Esophagus squamous epithelium (tissue), 5 donors: ENCODE measurements at places on chromosomes 6 and 20. TPM values are rescaled to one million over a fixed set of nuclear protein-coding genes. Genes with fewer than 3 reads are reported as not detected.

The NINL gene
- 3.5 TPM for total RNA-seq

GRCh38 chr6:107083921-107084320 is 31.4 kb downstream of the BEND3 start:
- no peak for DNase-seq
- no peak overlapping the region for H3K4me3 ChIP-seq
- no peaks in the 10 kb centered on the region for H3K27me3 ChIP-seq
- no peaks in the 10 kb centered on the region for H3K4me1 ChIP-seq
- peaks cover 12% of the 10 kb centered on the region for H3K36me3 ChIP-seq

DNA sequence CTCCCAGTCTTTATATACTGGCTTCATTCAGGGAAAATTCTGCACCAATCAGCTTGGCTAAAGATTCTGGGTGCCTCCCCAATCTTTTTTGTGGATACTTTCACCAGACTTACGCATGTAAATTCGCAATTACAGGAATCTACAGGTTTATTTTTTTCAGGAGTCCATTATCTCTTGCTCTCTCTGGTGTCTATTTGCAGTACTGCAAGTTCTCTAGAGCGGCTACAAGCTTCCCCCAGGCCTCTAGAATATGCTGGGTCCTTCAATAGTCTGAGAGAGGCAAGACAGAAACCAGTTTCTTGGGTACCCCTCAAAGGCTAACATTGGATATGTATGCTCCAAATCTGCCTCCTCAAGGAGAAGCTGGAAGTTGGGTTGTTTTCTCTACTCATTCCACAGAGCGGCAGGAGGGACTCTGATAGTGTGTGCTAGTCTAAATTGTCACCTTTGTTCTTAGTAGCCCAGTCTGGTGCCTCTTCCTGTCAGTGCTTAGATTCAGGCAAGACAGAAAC is 58.5 kb downstream of the SUN5 start:
- no peak overlapping the region for H3K27ac ChIP-seq
- no peak for DNase-seq
- no peaks in the 10 kb centered on the region for H3K36me3 ChIP-seq
- no peak overlapping the region for H3K4me3 ChIP-seq
- H3K4me1 ChIP-seq = no peaks in the 10 kb centered on the region

GRCh38 chr20:2314759-2315439 is 19.1 kb downstream of the TGM3 start:
- DNase-seq = no peak
- no peak overlapping the region for H3K4me3 ChIP-seq
- no peaks in the 10 kb centered on the region for H3K36me3 ChIP-seq
- H3K4me1 ChIP-seq = peaks cover 6% of the 10 kb centered on the region
- no peaks in the 10 kb centered on the region for H3K27me3 ChIP-seq

DNA sequence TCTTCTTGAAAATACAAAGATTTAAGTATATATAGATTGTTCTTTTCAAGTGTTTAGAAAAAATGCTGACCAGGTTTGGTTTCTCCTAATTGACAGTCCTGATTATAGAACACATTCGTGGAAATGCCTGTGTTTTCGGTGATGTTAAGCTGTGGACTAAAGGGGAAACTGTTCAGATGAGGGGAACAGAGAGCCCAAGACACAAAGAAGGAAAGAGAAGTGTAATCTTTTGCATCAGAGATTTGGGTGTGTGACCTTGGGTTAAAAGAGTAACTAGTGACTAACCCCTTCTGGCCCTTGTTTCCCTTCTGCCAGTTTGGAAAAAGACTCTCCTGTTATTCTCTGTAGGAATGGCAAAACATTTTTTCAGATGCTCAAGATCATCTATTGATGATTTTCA is 331.3 kb downstream of the RIMS1 start:
- H3K27me3 ChIP-seq = no peaks in the 10 kb centered on the region
- no peak overlapping the region for H3K27ac ChIP-seq

- H3K27me3 ChIP-seq = no peaks in the 10 kb centered on the region
- no peak overlapping the region for H3K4me3 ChIP-seq
- H3K27ac ChIP-seq = no peak overlapping the region
- DNase-seq = no peak
Observed at GRCh38 chr20:40525351-40525750, 163.7 kb downstream of the MAFB start.

- H3K27me3 ChIP-seq = no peaks in the 10 kb centered on the region
- DNase-seq = no peak
- no peak overlapping the region for H3K27ac ChIP-seq
Observed at GRCh38 chr6:49142421-49143151, 320.5 kb downstream of the MMUT start.
